ENCODE measurements at places on chromosomes 5 and 9.

DNA sequence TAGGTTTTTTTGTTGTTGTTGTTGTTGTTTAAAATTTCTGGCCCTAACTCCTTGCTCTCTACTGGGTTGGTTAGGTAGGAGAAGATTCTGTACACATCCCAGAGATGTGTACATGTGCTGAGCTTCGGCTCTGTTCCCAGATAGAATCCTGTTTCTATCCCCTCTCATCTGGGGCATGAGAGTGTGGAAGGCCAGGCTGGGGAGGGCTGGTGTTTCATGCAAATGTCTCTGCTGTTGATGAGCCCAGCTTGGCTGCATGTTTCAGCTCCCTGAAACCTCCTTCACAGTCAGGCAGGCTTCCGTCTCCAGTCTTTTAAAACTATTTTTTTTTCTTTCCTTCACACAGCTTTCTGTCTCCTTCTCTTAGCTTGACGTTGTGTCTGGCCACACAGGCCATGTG is 526.9 kb upstream of the KLF4 start:
- no peak for ATAC-seq

DNA sequence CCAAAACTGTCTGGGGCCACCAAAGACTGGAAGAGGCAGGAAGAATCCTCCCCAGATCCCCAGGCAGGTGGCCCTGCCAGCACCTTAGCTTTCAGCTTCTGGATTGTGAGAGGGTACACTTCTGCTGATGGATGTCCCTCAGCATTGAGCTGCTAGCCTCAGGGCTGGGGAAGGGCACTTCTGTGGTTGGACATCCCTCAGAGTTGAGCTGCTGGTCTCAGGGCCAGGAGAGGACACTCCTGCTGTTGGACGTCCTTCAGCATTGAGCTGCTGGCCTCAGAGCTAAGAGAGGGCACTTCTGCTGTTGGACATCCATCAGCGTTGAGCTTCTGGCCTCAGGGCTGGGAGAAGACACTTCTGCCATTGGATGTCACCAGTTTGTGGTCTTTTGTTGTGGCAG is 83.8 kb upstream of the FCN1 start:
- no peak for ATAC-seq

DNA sequence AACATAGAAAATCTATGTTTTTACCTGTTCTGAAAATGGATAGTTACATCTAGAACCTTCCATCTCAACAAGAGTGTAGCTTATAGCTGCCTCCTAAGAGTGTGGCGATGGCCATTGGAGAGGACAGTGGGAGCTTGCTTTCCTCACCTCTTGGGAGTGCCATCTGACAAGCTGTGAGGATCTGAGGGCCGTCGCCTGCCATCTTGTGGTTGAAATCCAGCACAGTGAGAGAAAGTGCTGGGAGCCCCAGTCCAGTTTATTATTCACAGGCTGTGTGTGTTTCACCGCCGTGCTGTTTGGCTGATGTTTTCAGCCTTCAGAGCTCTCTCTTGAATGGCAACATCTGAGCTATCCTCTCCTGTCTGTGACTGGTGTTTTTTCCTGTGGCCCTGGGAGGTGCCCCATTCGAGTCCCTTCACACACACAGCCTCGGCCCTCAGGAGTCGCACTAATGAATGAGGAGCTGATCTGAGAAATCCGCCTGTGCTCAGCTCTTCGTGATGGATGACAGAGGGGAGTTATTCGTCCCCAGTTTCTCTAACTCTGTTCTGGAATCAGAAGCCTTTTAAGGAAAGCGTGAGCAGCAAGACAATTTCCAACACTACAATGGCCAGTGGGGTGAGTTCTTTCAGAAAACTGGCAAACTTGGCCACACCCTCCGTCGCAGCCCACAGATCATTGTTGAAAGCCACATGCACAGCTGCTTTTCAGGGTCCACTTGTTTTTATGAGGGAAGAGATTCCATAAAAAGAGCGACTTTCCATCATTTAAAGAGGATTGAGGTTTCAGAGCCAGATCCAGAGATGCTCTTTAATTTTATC is 170.3 kb downstream of the PDZD2 start:
- ATAC-seq, result no peak

DNA sequence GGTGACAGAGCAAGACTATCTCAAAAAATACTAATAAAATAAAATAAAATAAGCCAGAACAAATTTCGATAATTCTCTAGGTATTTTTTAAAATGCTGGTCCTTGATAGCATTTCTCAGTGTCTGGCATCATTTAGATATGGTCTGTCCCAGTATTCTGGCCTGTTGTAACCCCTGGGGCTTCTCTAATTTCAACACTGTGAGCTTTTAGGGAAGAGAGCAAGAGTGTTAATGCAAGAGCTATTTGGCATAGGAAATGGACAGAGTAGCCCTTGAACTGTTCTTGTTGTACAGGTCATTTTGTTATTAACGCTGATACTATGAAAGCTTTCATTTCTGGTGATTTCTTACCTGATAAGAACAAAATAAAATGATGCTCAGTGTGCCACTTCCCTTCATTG is 112.2 kb upstream of the ZNF608 start:
- ATAC-seq, result no peak

- peak; percentile 75 for ATAC-seq
Observed at GRCh38 chr5:115461506-115462290, 82.9 kb downstream of the FEM1C start.

DNA sequence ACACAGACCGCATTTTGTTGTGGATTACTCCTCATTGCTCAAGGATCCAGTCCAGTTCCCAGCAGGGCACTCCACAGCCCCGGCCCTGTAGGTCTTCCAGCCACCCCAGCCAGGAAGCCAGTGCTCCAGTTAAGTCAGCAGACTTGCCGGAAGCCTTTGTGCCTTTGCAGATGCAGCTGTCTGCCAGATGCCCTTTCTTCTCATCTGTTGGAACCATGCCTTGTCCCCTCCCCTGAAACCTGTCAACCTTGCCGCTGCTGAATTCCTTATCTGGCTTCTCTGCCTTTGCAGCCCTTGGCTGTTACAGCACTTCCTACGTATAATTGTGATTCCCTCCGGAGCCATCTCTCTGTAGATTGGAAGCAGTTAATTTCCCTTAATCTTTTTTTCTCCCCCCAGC is 28.4 kb downstream of the PSAT1 start:
- ATAC-seq, result no peak

DNA sequence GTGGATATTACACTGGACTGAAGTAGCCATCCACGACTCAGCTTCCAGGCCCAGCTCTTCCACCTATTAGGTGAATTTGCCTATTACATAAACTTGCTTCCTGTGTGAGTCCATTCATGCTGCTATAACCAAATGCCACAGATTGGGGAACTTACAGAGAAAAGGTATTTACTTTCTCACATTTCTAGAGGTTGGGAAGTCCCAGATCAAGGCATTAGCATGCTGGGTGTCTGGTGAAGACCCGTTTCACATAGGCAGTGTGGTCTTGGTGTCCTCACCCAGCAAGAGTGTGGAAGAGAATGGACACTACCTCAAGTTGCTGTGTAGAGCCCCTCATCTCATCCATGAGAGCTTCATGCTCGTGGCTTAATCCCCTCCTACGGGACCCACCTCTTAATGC is 282.6 kb downstream of the IRX1 start:
- ATAC-seq, result no peak

DNA sequence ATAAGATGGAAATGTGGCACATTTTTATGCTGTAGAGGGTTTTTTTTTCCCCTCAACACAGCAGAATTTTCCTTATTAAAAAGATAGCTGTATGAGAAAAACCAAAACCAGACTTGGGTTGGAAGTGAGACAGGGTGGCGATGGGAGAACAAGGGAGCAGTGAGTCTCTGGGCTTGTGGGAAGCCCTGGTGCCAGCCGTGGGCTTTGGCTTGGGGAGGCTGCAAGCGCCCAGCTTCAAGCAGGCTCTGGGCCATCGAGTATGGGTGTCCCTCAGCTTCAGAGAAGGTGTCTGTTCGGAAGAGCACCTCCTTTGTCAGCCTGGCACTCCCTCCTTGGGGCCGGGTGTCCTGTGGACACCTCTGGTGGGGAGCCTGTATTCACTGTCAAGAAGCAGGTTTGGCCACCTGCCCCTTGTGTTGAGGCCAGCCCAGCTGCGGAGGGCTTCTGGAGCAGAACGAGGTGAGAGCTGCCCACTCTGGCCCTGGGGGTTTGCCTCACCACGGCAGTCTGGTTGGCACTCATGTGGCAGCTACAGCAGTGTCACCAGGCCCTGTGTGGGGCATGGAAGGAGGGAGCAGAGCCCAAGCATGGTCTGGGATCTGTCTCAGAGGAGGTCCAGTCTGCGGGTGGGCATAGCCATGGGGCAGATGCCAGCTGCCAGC is 37.6 kb upstream of the ANGPTL2 start:
- ATAC-seq, result no peak

GRCh38 chr9:98300611-98301010 is 45.2 kb upstream of the TBC1D2 start:
- no peak for ATAC-seq

- ATAC-seq, result peak; percentile 85
Observed at GRCh38 chr5:132099076-132099748, 25.6 kb downstream of the CSF2 start.

DNA sequence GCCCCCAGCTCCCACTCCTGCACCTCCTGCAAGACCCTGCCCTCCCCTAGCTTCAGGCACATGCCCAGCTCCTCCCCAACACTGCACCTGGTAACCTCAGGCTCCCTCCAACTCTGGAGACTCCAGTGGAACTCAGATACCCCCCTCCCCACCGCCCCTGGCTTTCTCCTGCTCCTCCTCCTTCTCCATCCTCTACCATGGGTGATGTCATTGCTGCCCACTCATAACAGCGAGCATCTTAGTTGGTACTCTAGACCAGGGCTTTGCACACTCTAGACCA is 24.7 kb upstream of the CNOT6 start:
- ATAC-seq, result no peak

- ATAC-seq, result no peak
Observed at GRCh38 chr9:124613849-124614248, 106.7 kb upstream of the NR5A1 start.

GRCh38 chr5:102324714-102325113 is 28.6 kb upstream of the SLCO4C1 start:
- ATAC-seq, result no peak

GRCh38 chr9:117492476-117492875 is 77.6 kb upstream of the ASTN2 start:
- no peak for ATAC-seq

DNA sequence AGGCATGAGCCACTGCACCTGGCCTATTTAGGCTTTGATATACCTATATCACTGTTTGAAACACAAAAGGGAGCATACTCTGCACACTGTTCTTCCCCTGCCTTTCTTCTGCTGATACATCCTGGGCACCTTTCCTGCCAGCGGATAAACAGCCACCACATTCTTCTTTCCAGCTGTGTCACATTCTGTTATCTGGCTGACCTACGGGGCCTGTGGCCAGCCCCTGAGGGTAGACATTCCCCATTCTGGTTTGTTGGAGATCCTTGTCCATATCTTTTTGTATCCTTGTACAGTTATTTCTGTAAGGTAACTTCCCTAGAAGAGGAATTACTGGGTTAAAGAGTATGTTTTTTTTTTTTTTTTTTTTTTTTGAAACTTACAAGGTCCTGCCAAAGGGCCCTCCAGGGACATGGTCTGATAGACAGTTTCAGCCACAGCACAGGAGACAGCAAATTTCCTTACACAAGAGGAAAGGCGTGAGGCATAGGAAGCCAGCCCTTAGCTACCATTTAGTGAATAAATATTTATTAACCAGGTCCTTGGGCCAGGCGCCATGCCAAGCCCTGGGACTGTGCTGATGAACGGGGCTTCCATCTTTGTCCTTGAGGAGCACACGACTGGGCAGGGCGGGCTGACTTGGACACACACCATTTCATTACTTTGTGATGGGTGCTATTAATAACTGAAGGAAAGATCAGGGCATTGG is 57.8 kb downstream of the ERGIC1 start:
- ATAC-seq, result no peak

DNA sequence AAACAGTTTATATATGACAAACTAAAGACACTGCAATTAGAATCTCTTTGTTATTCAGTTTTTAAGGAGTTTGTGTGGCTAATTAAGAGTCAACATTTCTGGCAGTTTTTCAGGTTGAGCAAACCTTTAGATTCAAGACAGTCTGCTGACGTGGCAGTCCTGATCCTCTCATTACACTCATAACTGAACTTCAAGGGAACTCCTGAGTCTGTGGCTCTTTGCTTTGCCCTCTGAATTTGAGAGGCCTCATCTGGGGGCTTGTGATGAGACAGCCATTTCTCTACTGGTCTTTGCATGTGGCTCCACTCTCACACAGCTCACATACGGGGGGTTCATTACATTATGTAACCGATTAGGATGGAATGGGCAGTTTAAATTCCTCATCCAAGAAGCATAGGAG is 182.9 kb upstream of the MEF2C start:
- peak; percentile 63 for ATAC-seq

DNA sequence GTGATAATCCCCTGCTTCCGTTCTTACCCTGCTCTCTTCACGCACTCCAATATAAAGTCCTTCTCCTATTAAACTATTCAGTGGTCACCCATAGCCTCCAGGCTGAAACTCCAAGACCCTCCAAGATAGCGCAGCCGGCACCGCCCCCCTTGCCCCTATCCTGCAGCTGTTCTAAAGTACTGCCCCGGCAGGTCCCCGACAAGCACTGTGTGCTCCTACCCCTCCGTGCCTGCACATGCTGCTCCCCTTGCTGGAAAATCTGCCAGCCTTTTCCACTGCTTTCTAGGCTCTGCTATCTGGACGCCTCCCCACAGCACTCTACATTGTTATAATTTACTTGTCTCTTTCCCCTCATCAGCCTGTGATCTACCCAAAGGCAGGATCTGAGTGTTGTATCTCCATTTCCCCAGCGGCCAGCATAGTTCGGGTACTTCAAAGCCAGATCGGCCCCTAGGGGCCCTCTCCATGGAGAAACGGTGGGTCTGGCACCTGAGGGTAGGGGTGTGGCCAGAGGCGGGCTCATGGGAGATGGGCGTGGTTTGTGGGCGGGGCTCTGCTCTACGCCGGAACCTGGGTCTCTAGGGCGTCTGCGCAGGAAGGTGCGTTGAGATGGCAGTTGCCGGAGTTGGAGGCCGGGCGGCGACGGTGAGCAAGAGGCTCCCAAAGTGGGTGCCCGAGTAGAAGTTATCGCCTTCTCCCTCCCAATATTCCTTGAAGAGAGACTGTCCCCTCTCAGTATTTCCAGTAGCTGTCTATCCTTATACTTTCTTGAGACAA is 83.5 kb upstream of the RUSC2 start:
- peak; percentile 41 for ATAC-seq

GRCh38 chr5:3201941-3202340 is 393.7 kb upstream of the IRX1 start:
- ATAC-seq, result no peak

DNA sequence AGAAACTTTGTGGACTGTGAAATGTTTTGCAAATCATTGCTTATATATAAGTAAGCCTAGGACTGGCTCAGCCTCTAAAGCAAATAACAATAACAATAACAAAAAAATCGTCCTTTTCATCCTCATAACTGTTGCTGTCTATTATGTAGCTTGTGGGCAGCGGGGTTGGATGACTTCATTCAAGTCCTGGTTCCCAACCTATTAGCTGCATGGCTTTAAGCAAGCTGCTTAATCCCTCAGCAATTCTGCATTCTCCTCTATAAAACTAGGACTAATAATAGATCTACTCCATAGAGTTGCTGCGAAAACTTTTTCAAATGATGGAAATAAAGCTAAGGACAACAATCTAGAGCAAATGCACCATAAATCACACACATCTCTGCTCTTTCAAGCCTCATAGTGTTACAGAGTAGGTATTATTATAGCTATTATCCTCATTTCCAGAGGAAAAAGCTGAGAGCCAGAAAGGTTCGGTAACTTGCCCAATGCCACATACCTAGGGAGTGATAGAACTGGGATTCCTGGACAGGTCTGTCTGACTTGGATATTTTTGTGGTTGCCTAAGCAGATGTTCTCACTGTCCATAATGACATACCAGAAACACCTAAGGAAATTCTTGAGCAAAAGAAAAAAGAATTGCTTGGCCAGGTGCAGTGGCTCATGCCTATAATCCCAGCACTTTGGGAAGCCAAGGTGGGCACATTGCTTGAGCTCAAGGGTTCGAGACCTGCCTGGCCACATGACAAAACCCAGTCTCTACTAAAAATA is 98.8 kb upstream of the ADRA1B start:
- no peak for ATAC-seq

Measured in activated CD4-positive, CD25-positive, alpha-beta regulatory T cell treated with anti-CD3 and anti-CD28 coated beads, Interleukin-2, amount 50 U/mL, for 24 hours (primary cell).